Activated T-helper 1 cell treated with anti-CD3 and anti-CD28 coated beads, Interleukin-2, amount 50 U/mL, for 16 hours (primary cell): ENCODE measurements at places on chromosomes 2 and 18.

- no peak for DNase-seq
These were observed 980 bp upstream of the PDE6D start for GRCh38 chr2:231781798-231782726.

DNA sequence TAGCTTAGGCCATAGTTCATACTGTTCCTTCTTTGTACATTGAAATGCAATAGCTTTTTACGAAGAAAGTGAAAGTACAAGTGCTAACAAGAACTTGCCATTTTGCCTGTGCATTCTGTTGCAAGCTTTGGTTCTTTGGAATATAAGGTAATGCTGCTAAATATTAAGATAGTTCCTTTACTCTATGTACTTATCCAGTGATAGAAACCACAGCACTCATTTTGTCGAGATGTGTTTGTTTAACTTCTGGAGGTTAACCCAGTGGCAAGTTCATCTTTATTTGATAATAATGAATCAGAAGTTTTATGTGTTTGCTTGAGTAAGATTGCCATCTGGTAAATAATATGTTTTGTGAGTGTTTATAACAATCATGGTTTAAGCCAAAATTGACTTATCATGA is 373.1 kb upstream of the FANCL start:
- no peak for DNase-seq

DNA sequence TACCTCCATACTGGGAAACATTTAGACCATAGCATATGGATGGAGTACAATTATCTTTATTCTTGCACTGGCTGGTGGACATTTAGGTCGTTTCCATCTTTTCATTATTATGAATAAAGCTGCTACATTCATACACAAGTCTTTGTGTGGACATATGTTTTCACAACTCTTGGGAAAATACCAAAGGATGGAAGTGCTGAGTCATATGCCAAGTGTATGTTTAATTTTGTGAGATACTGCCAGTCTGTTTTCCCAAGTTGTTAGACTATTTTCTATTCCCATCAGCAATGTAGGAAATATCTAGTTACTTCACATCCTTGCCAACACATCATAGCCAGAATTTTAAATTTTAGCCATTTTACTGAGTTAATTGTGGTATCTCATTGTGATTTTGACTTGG is 91.5 kb downstream of the GALNT13 start:
- DNase-seq: no peak

DNA sequence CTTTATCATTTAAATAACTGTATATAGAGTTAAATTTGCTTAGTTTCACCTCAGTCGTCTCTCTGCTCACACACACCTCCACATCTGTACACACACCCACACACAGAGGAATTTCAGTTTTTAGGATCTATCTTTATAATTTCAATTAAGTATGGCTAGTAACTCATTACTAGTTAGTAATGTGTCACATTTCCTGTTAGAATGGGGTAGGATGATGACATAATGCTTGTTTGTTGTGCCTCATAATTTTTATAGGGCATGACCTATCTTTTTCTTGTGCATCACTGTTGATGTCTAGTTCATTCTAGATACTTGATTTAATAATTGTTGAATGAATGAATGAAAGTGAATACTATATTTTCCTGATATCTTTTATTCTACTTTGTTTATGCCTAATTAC is 108.6 kb downstream of the AGPS start:
- no peak for DNase-seq

- no peak for DNase-seq
These were observed 85.1 kb downstream of the BCL2 start for GRCh38 chr18:63234432-63234831.
